ENCODE measurements at places on chromosomes 7 and 10.

- DNase-seq: no peak
Measured at GRCh38 chr10:103124420-103125096, 68.5 kb downstream of the NT5C2 start.

GRCh38 chr10:96919785-96920430, 87.8 kb downstream of the LCOR start:
- DNase-seq: no peak

- DNase-seq: no peak
Measured at GRCh38 chr7:141369422-141369821, 181.8 kb upstream of the AGK start.

DNA sequence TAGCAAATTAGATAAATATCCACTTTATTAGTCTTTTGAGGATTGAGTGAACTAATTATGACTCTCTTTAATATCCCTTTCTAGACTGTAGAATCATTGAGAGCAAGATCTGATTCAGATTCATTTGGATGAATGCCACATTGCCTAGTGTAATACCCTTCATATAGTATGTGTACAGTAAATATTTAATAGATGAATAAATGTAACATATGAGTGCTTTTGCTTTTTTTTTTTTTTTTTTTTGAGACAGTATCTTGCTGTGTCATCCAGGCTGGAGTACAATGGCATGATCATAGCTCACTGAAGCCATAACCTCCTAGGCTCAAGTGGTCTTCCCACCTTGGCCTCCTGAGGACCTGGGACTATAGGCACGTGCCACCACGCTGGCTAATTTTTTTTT, 14.8 kb downstream of the SAMD8 start:
- no peak for DNase-seq

GRCh38 chr7:47734287-47734948, 152.5 kb upstream of the TNS3 start:
- DNase-seq: no peak

DNA sequence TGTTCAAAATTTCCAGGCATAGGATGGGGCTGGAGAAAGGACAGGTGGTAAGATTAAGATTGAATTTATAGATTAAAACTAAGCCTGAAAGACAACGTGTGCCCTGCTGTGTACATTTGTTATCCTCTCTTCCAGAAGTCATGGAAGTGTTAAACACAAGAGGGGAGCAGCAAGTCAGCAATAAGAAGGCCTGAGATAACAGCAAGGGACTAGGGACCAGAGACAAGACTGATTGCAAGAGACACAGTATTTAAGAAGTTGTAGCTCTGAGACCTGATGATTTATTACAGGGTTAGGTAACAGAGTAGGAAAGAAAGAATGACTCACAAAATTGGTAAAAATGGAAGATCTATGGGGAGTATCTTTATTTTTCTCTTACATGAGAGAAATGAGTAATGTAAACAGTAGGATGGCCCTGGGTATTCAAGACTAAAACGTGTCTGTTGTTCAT, 55.7 kb upstream of the COL1A2 start:
- DNase-seq: no peak

DNA sequence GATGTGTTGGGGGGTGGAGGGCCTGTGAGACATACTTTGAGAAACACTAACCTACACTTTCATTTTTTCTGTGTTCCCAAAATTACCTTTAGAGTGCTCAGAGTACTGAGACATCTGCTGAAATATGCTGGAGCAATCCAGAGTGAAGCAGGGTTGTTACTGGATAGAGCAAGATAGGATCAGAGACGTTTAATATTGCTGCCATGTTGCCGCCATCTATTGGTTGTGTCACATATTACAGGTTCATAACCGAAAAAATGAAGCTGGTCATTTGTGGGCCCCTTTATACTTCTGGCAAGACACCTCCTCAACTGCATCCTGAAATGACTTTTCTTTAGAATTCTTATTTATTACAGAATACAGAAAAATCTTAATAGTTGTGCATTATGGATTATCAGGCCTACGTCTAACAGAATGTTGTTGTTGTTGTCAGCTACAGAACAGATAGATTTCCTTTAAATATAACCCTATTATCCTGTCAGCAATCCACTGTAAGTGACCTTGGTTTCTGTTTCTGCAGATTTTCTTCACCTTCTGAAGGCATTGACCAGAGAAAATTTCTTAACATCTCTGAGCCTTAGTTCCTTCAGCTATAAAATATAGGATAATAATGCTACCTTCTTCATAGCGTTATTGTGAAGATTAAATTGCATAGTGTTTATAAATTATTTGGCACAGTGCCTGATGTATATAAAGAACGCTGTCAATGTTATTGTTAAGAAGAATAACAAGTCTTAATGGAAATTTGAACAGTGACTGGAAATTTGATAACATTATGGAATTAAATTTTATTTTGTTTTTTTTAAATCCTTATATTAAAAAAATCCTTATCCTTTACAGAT, 16.2 kb upstream of the DLD start:
- no peak for DNase-seq

GRCh38 chr10:110269374-110270318, 35.1 kb downstream of the SMNDC1 start:
- no peak for DNase-seq

DNA sequence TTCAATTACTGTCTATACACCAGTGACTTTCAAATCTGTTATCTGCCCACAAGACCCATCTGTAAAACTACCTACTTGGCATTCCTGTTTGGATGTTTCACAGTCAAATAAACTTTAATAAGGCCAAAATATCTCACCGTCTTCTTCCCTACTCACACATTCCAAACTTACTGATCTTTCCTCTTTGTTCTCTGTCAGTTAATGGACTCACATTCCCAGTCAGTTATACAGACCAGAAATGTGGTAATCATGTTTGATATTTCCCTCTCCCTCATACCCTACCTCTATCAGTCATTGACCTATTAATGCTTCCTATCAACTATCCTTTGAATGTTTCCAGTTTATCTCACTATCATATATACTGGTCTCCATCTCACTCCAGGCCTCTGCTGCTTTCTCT, 28.5 kb upstream of the HDAC9 start:
- no peak for DNase-seq

DNA sequence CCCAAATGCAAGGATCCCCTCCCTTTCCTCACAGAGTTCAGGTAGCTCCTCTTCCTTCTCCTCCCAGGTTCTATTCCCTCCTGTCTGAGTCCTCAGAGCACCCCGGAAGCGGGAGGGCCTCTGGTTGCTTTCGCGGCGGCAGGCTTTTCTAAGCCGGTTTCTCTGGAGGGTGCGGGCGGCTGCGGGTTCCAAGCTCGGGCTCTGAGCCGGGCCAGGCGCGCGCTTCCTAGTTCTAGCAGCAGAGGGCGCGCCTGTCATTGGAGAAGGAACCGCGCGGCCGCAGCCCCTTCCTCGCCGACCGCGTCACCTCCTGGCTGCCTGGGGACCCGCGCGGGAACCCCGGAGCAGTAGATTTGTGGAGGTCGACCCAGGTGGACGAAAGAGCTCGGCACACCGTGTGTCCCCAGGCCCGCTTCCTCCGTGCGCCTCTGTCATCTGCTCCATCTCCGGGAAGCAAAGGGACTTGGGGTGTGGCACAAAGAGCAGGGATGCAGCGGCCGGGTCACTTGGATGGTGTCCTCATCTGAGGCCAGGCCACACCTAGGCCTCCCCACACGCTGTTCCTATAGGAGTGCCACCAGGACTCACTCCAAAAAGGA, 389.0 kb upstream of the PODXL start:
- DNase-seq: no peak

DNA sequence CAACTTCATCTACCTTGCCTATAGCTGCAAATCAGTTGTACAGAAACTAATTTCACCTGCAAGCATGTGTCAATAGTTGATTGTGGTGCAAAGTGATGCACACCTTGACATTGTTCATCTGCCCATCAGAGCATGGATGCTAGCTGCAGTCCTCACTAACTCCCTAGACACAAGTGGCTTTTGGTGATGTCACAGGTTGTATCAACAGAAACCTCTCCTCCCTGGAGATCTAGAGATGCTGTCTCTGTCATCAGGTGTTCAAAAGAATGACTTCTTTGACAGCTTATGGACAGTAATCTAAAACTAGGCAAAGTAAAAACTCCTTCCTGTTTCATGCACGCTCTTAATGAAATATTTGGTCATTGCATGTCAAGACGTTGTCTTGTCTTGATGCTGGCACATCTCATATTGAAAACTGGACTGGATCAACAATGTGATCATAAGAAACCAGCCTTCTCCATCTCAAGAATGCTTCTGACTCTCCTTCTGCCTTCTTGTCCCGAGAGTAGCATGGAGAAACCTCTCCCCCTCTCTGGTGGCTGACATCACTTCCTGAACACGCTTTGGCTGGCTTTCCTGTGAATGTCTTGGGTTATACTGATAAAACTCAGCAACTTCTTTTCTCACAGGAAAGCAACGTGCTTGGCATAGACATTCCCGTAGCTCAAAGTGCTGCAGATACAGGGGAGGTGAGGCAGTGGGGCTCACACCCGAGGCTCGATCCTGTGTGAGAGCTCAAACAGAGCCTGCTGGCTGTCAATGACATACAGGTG, 176.2 kb upstream of the CDCA7L start:
- no peak for DNase-seq

DNA sequence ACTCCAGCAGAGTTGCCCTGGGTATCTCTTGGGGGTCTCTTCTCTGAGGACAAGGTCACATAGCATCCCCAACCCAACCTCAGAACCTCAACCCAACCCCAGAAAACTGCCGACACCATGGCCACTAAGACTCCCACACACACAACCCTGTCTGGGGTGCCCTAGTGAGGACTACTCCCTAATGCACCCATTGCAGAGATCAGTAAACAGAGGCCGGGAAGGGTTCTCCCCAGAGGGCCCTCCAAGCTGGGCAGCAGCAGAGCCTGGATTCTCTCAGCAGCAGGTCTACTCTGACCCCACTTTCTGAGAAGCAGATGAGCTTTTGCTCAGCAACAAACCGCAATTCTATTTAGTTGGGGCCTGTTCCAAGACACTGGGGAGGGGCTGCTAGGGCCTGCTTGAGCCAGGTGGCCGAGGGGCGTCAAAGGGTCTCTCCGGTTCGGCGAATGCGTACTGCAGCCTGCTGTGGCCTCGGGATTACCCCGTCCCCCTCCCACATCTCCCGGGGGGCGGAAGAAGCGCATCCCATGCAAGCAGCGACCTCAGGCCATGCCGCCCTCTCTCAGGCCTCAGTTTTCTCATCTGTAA, 828 bp downstream of the OGDHL start:
- DNase-seq: no peak

- no peak for DNase-seq
Measured at GRCh38 chr7:111094419-111094818, 3.5 kb downstream of the LRRN3 start.

GRCh38 chr10:115355162-115355760, 262.1 kb downstream of the ATRNL1 start:
- DNase-seq: peak; percentile 19

- DNase-seq: no peak
Measured at GRCh38 chr7:630111-630511, 96.4 kb upstream of the DNAAF5 start.

GRCh38 chr10:21315645-21316220, 209.7 kb downstream of the SKIDA1 start:
- DNase-seq: no peak

GRCh38 chr7:13846386-13846785, 143.1 kb downstream of the ETV1 start:
- DNase-seq: no peak

GRCh38 chr7:90804370-90804769, 208.2 kb downstream of the CDK14 start:
- no peak for DNase-seq

DNA sequence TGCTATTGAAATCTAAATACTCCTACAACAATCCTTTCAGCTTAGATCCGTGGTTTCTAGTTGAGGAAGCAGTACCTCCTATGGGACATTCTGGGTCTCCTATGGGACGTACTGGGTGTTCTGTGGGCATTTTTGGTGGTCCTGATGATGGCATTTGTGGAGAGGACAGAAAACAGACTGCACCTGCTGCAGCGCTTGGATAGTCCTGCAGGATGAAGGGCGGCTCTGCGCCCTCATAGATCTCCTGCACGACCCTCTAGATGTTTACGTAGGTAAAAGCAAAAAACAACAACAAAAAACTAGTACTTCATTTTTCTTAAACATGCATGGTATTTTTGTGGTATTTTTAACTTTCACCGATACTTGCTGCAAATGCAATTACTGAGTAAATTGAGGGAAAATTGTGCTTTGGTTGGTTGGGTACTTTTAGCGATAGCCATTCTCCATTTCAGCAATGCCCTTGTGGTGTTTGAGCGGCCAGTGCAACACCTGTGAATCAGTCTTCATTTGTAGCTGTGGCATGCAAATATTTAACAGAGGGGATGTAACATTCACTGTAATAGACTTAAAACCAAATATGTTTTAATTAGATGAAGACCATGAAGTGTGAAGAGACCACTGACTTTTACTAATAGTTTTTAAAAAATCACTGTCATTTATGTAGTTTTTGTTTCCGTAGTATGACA, 461.2 kb downstream of the SDK1 start:
- no peak for DNase-seq

DNA sequence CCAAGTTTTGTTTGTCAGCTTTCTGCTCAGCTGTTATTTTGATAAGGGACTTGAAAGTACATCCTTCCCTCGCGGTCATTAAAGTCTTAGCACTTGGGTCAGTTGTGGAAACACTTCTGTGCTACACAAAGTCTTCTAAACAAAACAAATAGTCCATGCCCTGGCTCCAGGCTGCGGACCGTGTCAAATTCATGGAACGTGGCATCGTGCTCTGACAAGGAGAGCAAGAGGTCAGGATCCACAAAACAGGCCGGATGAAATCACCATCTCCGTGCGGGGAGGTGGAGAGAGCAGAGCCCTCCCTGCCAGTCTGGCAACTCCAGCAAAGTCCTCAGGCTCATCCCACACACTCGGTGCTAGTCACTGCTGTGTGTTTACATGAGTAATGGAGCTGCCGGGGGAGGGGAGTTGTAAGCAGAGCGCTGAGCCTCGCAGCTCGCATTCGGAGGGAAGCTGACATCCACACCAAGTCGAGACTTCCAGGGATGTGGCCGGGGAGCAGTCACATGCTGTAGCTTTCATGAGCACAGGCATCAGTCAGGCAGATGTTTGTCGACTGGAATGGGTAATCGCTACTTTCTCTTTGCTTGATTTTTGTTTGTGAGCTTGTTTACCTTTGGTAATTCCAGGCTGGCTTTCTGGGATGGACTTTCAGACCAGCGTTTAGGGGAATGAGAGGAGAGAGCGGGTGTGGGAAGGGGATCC, 147.6 kb downstream of the ARID5B start:
- peak; percentile 18 for DNase-seq

- DNase-seq: no peak
Measured at GRCh38 chr7:18995811-18996426, 121.5 kb downstream of the TWIST1 start.

All from NCI-H1417 treated with DMSO at 0.1 percent for 48 hours (cell line).